ENCODE measurements at places on chromosomes 12 and 14. TPM values are rescaled to one million over a fixed set of nuclear protein-coding genes. Genes with fewer than 3 reads are reported as not detected.

The PLD4 gene
- 0.06 TPM for total RNA-seq

The PROX2 gene
- not detected for total RNA-seq

The KLRB1 gene
- total RNA-seq, result not detected

The PTGER2 gene
- total RNA-seq, result 1.6 TPM

The KICS2 gene
- 8.2 TPM for total RNA-seq
